Fibroblast of skin of left biceps (primary cell): ENCODE measurements at places on chromosomes 2 and 18.
A peak's percentile ranks its signal among the peaks of the same experiment; 100 is the strongest.

DNA sequence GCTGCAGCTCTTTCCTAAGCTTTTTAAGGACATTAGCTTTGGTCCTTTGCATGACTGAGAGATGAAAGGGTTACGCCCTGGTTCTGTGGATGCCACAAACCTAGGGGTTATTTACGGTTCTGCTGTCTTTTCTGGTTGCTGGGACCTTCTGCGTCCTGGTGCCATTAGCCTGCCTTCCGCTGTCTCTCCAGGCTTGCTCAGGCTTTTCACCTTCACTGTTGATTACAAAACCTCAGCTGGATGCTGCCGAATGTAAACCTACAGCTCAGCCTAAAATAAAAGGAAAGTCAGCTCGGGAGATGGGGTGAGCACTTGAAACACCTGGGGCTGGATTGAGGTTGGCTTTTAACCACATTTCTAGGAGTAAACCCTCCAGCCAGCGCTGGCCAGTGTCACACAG, 130.9 kb upstream of the ARHGAP28 start:
- DNase-seq, result no peak

DNA sequence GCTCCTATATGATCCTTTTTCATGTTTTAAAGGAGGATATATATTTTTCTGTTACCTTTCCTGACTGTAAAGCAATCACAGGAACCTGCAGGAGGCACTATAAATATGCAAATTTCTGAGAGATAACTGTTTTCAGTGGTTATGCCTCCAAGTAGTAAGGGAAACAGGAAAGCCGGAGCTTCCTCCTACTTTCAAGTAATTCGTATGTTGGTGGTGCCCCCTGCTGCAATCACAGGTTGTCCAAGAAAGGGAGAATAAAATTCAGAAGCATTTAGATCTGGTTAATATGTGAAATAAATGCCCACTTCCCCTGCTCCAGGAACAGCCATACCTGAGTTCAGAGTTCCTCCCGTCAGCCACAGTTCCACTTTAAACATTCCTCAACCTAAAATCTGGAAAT, 12.0 kb upstream of the BCL11A start:
- DNase-seq, result no peak

- DNase-seq, result no peak
Measured at GRCh38 chr2:172198908-172199307, 96.2 kb upstream of the DLX2 start.

DNA sequence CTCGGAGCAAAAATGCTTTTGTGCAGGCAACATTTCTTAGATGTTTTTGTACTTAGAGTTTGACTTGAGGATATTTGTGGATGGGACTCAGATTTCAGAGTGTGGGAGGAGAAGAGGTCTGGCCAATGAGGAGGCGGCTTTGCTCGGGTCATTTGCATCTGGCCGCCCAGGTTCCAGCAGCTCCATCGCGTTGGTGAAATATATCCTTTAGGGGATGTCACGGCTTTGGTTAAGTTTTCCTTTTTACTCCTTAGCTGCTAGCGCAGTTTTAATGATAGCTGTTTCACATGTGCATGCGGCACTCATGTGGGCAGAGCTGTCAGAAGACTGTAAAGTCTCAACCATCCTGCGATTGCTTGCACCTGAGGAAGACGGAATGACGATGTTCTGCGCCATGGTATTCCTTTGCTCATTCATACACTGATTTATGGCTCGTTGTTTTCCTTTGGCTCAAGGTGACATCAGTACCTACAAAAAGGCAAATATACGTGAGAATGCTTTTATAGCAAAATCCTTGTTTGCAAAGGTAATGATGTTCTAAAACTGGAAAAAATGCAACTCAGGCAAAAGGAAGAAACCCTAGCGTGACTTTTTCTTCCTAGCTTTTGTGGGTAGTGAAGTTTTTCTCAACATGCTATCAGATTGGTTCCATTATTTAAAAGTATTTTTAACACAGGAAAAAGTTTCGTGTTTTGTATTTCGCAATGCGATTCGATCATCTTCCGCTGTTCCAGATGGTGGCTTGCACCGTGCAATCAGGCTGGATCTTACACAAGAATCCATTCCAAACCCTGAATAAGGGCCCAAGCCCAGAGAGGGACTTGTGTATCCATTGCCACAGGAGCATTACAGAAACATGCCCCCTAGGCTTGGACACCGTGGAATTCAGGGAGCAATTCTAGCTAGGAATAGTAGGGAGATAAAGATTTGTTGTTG, 70.5 kb upstream of the ZNF516 start:
- peak; percentile 93 for DNase-seq

GRCh38 chr2:197311421-197312033, 947 bp upstream of the ANKRD44 start:
- no peak for DNase-seq

- no peak for DNase-seq
Measured at GRCh38 chr2:164560181-164560792, 61.0 kb downstream of the GRB14 start.

- no peak for DNase-seq
Measured at GRCh38 chr18:11839556-11839955, 11.7 kb upstream of the CHMP1B start.

- no peak for DNase-seq
Measured at GRCh38 chr2:122145856-122146255, 390.4 kb downstream of the TSN start.

DNA sequence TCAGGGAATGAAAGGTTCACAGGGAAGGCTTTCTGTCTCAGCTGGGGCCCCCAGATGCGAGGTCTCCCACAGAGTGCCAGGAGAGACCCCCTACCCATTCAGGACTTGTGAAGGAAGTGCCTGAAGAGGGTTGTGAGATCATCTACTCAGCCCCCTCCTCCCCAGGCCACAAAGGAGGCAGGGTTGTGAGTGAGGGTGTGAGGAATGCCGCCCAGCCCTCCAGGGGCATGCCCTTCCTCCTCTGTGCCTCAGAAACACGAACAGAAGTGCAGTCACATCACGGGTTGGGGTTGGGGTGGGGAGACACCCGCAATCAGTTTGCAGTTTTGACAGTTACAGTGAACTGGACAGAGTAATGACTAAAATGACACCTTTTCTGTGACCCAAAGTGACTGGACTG, 5.0 kb downstream of the MAL start:
- DNase-seq, result no peak

- DNase-seq, result no peak
Measured at GRCh38 chr18:6509417-6509816, 94.7 kb upstream of the L3MBTL4 start.

DNA sequence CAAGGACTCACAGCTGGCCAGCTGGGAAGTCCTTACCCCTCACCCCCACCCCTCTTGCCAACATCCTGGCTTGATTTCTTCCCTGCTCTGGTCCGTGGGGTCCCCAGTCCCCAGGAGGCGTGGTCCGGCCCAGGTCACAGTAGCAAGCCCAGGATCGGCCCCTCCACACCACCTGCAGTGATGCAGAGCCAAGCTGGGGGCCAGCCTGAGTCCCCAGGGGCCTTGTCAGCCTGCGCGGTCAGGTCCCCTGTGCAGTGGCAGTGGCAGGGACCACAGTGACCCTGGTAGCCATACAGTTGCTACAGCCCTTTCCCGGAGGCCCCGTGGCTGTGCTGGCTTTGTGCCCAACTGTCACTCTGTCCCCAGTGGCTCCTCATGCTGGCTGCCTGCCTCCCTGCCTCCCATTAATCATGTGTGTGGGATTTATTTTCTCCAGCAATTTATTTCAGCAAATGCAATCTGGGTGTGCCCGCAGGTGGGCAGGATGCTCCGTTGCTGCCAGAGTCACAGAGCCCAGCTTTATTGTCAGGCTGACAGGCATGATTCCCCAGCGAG, 8.8 kb upstream of the PRSS56 start:
- DNase-seq, result no peak

GRCh38 chr2:176601066-176601465, 331.8 kb downstream of the MTX2 start:
- DNase-seq, result no peak

DNA sequence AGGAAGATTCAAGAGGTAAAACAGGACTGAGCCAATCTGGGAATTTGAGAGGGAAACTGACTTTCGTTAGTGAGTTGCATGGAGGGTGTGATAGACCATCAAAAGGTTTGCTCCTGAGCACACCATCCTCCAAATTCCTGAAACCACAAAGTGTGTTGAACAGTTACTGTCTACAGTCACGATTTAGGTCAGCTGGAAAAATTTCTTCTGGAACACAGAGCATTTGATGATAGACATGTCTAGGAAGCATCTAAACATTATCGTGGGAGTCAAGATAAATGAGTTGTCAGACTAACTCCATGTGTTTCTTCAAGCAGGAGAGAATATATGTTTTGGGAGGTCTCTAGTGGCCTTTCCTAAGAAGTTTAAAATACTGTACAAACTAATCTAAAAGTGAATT, 449.4 kb upstream of the SLC14A2 start:
- no peak for DNase-seq

DNA sequence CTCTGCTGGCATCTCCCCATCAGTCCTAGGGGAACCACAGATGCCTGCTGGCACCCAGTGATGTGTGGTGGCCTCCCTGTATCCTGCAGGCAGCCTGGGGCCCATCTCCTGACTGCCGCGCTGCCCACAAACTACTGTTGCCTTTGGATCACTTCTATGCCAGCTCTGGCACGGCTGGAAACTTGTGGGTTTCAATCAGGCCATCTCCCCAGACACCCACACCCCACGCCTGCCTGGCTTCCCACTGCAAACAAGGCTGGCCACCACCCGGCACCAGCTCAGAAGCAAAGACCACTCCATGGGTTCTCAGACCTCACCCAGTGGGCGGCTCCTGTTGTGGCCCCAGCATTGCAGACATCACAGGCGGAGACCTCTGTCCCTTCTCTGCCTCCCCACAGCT, 15.1 kb upstream of the TPO start:
- DNase-seq, result no peak

DNA sequence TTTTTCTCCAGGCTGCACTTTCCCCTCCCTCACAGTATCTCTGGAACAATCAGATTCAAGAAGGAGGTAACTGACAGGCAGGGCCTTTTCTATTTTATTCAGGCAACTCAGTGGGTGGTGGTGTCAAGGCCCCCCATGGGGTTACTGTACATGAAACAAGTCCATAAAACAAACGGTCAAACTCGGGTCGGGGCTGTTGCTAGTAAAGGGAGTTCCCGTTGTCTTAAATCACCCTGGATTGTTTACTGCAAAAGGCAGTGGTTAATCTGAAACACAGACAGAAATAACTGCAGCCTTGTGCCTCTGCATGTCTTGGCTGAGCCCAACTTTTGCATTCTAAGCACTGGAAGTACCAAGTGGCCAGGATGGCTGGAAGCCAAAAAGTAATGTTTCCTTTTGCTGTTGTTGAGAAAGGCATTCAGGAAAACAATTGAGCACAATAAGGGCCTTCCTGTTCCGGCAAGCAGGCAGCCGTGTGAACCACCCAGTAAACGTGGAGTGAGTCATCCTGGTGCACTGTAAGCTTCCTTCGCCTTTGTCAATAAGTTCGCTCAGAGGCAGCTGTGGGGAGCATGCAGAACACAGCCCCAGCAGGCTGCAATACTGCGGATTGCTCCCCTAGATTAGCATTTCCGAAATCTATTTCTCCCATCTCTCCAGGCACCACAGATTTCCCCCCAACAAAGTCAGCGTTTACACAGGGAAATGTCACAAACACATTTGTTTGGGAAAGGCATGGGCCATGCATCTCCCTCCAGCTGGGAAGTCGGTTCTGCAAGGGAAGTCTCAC, 149.6 kb downstream of the IRS1 start:
- DNase-seq, result peak; percentile 67

GRCh38 chr2:74740741-74741431, 86.8 kb downstream of the SEMA4F start:
- peak; percentile 71 for DNase-seq

- no peak for DNase-seq
Measured at GRCh38 chr18:27762054-27762453, 414.9 kb downstream of the CDH2 start.

DNA sequence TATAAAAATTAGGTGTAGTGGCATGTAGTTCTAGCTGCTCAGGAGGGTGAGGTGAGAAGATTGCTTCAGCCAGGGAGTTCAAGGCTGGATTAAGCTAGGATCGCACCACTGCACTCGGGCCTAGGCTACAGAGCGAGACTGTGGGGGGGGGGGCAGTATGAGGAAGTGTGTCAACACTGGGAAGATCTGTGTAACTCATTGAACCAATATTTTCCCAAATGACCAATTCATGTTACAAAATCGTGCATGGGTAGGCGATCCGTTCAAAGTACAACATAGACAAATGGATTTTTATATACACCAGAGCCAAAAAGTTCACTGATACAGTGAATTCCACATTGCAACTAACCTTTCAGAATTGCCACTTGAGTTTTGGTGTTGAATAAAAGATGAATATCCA, 8.1 kb downstream of the SMAD4 start:
- no peak for DNase-seq

DNA sequence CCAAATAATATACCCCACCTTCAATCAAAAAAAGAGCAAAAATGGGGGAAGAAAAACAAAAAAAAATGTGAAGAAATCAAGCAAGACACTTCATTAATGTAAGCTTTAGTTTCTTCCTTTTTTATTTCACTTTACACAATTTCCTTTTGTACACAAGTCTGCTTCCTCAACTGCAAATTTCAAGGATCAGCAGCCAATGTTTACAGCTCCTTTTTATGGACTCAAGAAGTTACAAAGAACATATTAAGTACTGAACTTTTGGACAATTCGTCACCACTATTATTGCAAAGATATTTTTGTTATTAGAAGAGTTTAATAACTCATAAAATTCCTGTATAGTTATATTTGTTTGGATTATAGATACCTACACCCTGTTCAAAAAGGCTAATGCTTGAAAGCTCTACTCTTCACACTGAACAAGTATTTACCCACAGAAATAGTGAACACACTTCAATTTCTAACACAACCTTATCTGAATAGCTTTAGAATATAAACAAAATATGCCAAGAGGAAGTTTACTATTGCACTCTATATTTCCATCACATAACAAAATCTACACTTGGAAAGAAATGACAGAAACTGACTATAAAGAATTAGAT, 658.7 kb upstream of the CNTNAP5 start:
- no peak for DNase-seq

DNA sequence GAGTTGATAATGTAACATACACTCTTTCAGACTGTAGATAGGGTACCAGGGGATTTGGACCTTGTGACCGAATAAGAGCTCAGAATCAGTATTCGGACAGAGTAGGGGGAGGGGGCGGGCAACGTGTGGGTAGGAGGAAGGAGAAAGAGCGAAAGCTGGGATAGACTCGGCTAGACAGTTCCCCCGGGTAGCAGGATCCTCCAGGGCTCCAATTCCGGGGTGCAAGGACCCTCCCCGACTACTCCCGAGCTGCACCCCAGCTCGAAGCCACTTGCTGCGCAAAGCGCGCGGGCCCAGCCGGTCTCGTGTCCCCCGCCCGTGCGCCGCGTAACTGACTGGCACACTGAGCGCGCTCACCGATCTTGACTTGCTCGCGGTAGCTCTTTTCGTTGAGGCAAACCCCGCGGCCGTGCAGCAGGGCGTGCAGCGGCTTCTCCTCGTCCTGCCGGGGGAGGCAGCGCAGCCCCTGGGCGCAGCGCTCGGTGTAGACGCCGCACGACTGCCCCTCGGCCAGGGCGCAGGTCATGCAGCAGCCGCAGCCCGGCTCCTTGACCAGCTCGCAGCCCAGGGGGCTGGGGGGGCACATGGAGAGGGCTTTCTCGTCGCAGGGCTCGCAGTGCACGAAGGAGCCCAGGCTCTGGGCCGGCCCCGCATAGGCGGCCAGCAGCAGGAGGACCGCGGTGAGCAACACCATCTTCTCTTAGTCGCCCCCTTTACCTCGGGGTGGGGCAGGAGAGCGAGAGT, 1.1 kb downstream of the IGFBP5 start:
- no peak for DNase-seq
